ENCODE measurements at places on chromosomes 12 and 14. TPM values are rescaled to one million over a fixed set of nuclear protein-coding genes. Genes with fewer than 3 reads are reported as not detected.

DNA sequence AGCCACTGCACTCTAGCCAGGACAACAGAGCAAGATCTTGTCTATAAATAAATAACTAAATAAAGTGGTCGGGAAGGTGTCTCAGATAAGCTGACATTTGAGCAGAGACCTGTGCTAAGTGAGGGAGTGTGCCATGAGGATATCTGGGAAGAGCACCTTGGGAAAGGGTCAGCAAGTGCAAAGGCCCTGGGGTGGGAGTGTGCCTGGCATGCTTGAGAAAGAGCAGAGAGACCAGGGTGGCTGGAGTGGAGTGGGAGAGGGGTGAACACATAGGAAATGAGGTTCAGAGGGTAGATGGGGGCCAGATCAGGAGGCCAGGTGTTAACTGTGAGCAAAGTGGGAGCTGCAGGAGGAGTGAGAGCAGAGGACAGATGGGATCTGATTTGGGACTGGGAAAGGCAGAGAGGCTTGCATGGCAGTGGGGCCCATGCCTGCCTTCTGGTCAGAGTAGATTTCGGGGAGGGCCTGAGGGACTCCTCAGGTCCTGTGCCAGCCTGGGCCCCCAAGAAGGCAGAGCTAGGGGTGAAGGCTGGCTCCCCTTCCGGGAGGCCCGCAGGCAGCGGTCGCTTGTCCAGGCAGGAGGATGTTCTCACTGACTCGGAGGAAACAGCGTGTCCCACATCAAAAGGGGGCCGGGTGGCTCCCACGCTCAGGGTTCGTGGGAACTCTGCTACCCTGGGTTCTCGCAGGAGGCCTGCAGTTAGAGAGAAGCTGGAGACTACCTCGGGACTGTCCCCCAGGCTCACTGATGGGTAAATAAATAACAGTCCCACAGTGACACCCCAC lies 32.6 kb downstream of the DTX1 start:
- H3K36me3 ChIP-seq: no peaks in the 10 kb centered on the region
- H3K4me3 ChIP-seq: peak overlapping the region; percentile 52
- peak overlapping the region; percentile 78 for H3K27ac ChIP-seq
- DNase-seq: peak; percentile 71

DNA sequence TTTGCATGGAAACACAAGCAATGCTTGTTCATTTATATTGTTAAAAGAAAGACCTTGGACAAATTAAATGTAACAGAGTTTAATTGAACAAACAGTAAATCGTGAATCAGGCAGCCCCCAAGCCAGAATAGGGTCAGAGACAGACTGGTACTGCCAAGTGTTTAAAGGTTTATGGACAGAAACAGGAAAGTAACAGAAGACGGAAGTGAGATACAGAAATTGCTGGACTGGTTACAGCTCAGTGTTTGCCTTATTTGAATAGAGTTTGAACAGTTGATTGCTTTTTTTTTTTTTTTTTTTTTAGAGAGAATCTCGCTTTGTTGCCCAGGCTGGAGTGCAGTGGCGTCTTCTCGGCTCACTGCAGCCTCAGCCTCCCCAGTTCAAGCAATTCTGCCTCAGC lies 50.3 kb downstream of the DAO start:
- H3K4me3 ChIP-seq: no peak overlapping the region
- DNase-seq: no peak
- no peaks in the 10 kb centered on the region for H3K36me3 ChIP-seq
- H3K27ac ChIP-seq: no peak overlapping the region
- H3K4me1 ChIP-seq: peaks cover 3% of the 10 kb centered on the region

DNA sequence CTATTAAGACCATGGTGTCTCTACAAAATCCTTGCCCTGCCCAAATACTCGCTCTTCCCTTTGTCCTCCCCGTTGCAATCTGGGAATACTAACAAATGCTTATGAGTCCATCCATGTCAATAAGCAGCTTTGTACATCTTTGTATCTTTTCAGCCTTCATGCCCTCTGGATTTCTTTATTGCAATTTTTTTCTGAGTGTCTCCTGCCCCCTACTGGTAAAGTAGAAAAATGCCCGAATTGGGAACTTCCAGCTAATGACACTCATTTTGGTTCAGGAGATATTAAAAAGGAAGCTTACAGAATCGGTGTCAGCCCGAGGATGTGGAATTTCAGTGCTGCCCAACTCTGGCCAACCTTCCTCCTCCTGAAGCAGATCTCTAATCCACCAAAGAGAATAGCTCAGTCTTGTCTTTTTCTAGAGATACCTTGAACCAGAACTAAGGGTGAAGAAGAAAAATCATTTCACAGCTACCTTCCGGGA lies 46.0 kb downstream of the SH2B3 start:
- H3K4me1 ChIP-seq: peaks cover 45% of the 10 kb centered on the region
- no peaks in the 10 kb centered on the region for H3K27me3 ChIP-seq
- H3K4me3 ChIP-seq: no peak overlapping the region
- H3K36me3 ChIP-seq: peaks cover 48% of the 10 kb centered on the region

Gene OR4E2
- not detected for total RNA-seq

Gene SAMD15
- total RNA-seq: 0.14 TPM
